ENCODE measurements at places on chromosomes 7 and 10.

DNA sequence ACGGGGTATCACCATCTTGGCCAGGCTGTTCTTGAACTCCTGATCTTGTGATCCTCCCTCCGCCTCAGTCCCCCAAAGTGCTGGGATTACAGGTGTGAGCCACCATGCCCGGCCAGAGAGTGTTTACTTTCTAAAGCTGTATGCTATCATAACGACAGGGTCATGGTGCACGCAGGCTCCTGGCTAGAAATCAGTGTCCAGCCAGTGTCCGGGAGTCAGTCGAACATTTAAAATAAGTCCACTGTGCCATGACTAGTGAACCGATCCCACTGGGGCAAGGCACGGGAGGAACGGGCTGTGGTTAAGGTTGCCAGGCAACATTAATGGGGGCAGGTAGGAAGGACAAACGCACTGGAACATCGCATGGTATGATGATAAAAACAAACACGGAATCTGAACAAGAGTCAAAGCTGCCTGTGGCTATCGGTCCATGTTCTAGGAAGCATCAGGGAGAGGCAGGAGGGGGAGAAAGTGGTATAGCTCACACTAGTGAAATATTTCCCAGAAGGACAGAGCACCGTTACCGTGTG, 89.0 kb upstream of the SEPHS1 start:
- no peak for DNase-seq

DNA sequence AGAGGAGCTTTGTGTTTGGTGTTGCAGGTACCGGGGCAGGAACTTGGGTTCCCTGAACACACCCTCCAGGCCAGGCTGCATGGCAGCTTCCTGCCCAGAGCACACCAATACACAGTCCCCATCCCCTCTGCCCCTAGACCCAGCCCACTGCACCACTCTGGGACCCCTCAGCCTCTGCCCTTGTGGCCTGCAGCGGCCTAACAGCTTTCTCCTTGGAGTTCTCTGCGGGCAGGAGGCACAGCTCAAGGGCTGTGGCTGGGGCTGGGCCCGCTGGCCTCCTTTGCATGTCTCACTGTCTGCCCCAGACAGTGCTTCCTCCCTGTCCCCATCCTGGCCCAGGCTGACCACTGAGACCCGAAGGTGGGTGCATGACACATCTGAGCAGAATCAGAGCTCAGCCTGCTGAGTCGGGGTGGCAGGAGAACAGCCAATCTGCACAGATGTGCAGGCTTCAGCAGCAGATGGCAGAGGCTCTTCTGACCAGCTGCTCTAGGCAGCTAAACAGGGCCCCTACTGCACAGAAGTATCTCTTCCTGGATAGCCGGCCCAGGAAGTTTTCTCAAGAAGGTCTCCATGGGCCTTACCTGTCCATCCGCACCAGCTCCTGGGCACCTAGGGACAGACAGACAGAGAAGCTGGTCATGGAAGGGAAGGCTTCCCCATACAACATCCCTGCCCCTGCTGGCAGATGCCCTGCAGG, 20.8 kb downstream of the VSIR start:
- no peak for DNase-seq

DNA sequence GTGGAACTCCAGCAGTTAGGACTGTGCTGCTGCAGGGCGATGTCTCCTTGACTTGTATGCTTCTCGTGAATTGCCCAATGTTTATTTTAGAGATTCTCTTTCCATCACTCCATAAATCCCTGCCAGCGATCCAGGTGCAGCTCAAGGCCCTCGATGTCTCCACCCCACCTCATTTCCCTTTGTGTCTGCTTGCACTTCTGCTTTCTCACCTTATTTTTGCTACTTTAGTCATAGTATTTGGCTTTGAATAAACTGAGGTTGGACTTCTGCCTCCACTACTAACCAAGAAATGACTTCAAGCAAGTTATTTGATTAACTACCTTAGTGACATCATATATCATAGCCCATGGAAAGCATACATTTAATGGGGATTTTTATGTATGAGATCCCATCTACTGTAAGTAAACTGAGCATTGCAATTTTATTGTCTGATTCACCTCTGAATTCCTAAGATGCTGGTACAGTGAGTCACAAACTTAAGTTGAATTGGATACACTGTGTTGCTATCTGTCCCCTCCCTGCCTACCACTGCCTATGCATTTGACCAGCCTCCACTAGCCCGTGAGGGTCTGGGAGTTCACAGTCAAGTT, 255.8 kb downstream of the ABCA13 start:
- peak; percentile 82 for DNase-seq

- DNase-seq, result no peak
Measured at GRCh38 chr7:93148727-93149126, 542 bp upstream of the SAMD9L start.

DNA sequence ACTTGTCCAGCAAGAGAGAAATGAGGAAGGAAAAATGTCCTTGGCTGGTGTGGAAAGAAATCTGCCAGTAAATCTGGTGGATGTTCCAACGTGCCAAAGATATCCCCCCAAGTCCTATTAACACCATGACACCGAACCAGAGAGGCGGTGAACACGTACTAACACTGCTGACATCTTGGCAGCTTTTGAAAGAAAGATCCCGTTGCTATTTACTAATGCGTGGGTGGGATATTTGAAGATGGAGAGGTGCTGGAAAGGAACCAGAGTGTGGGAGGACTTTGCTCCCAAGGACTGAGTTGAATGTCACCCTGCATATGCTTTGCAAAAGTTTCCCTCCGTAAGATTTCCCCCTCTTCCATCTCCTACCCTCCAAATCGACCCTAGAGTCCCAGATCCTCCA, 7.9 kb downstream of the CCDC3 start:
- peak; percentile 25 for DNase-seq

DNA sequence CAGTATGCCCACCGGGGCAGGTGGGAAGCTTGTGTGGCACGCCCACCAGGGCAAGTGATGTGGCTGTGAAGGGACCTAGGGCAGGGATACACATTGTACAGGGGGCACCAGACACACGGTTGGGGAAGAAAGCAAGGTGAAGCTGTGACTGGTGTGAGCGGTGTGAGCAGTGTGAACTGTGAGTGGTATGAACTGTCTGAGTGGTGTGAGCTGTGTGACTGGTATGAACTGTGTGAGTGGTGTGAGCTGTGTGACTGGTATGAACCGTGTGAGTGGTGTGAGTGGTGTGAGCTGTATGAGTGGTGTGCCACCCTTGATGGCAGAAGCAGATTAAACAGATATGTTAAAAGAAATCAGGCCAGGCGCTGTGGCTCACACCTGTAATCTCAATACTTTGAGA, 48.1 kb downstream of the DPYSL4 start:
- DNase-seq, result no peak

DNA sequence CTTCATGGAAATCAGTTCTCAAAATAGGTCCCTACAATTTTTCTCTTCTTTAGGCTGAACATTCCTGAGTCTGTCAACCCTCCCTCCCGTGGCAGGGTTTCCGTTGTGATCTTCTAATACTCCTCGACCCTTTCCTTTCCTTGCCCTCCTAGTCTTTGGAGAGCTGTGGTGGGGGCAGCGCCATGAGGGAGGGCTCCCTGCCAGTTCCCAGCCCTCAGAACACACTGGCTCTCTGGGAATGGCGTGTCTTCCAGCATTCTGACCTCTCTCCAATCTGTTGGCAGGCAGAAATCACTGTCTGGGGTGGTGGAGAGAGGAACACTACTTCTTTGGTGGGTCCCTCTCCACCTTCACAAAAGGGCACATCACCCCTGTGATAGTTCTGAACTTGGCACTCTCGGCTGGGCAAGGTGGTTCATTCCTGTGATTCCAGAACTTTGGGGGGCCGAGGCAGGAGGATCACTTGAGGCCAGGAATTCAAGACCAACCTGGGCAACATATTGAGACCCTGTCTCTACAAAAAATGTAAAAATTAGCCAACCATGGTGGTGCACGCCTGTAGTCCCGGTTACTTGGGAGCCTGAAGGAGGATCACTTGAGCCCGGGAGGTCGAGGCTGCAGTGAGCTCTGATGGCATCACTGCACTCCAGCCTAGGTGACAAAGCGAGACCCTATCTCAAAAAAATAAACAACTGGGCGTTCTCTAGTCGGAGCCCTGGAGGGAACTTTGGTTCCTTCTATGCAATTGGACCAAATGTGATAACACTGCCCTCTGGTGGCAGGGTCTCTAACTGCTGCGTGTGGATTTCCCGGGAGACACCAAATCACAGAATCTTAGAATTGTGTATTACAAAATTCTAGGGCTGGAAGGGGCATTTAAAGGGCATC, 13.1 kb upstream of the ARPC1A start:
- peak; percentile 25 for DNase-seq

DNA sequence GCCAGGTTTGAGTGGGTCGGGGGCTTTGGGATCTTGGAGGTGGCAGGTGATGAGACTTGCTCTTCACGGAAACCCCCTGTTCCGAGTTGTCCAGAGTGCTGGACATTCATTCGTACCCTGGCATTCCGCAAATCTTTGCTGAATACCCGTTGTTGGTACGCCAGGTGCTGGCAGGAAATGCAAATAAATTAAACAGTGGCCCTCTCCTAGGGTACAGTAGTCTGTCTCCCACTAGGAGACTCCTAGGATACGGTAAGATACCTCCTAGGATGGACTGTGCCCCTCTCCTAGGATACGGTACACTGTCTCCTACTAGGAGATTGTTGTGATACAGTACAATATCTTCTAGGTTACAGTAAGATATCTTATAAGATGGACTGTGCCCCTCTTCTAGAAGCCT, 544 bp downstream of the SEC23IP start:
- no peak for DNase-seq

DNA sequence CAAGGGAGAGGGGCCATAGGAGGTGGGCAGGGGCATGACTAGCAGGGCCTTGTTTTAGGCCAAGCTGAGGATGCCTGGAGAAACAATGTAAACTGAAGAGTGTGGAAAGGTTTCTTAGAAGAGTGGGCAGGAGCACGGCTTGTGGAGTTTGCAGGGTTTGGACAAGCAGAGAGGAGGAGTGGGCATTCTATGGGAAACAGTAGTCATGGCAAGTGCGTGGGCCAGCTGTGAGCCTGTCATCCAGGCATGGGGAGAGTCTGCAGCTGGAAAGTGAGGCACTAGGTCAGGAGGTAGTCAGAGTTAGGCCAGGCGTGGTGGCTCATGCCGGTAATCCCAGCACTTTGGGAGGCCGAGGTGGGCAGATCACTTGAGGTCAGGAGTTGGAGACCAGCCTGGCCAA, 130.1 kb downstream of the SH3PXD2A start:
- DNase-seq, result no peak

GRCh38 chr7:25565949-25566348, 337.7 kb upstream of the NPVF start:
- DNase-seq, result peak; percentile 85

GRCh38 chr7:22488643-22489462, 11.1 kb downstream of the STEAP1B start:
- DNase-seq, result peak; percentile 81

GRCh38 chr10:130138479-130138866, 2.3 kb downstream of the GLRX3 start:
- DNase-seq, result peak; percentile 38

DNA sequence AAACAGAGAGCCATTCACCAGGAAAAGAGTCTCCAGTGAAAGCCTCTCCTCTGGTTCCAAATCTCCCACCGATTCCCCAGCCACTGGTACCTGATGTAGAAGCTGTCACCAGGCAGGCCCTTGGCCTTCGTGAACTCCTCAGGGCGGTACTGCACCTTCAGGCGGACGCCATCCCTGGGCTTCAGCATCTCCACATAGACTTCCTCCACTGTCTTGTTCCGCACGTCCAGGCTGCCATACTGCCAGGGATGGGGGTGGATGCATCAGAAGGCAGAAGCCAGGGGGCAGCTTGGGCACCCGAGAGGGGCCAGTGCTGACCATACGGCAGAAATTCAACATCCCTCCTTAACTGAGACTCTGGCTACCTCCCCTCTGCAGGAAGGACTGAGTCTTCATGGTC, 118.8 kb downstream of the DLG5 start:
- no peak for DNase-seq

- DNase-seq, result no peak
Measured at GRCh38 chr7:45662018-45662417, 87.8 kb downstream of the ADCY1 start.

DNA sequence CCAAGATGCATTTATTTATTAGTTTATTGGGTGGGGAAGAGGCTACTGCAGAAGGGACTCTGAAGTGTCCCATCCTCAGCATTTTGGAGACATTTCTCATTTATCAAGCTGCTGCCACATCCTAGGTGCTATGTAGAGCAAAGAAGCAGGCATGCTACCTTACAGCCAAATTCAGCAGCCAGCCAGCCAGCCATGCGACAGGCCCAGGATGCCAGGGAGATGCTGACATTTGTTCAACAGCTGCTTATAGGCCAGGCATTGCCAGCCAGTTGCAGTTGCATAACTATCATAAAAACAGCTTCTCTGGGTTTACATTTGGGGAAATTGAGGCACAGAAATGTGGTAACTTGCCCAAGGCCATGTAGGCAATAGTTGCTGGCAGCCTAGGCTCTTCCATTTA, 2.3 kb downstream of the SLC29A3 start:
- no peak for DNase-seq

DNA sequence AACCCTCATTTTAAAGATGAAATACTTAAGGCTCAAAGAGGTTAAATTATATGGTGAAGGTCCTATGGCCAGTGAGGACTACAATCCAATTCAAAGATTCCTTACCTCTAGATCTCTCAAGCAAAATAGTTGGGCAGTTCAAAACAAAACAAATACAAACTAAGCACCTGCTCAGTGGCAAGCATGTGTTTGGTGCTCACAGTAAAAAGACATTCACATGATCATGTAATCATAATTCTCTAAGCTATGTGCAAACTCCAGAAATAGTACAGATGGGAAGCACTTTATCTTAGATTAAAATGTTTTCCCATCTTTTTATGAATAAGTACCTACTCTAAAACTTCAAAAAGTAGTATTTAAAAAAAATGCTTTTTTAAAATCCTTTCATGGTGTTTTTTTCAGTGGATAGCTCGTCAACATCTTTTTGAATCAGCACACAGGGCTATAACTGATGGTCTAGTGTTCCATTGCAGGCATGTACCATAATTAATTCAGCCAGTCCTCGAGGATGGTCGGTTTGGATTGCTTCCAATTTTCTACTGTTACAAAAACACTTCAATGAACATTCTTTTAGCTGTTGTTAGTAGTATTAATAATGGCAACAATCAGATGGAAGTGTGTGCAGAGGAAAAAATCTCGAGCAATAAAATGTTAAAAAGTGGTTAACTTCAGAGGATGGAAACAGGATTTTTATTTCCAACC, 58.4 kb downstream of the CHCHD3 start:
- peak; percentile 65 for DNase-seq

DNA sequence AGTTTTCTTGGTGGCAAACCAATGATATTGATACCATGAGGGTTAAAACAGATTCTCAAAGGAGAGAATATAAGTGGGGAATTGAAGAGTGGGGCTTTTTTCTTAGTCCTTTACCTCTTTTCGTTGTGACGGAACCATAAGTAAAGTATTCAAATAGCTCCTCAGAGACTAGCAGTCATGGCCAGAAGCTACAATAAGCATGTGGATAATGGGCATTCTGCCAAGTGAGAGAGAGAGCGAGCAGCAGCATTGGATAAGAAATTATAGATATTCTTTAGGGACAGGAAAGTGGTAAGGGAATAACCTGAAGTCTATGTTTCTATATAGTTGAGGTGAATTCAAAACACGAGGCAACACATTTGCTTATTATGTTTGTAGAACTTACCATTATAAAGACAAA, 235.1 kb downstream of the SEMA3E start:
- peak; percentile 44 for DNase-seq

GRCh38 chr10:95170790-95171189, 23.2 kb upstream of the ACSM6 start:
- no peak for DNase-seq

- DNase-seq, result no peak
Measured at GRCh38 chr10:3425716-3426115, 253.1 kb upstream of the PITRM1 start.

- DNase-seq, result peak; percentile 84
Measured at GRCh38 chr7:116588641-116589594, 64.1 kb downstream of the CAV1 start.
